CD4-positive, alpha-beta memory T cell (primary cell): ENCODE measurements at places on chromosomes 6 and 20. TPM values are rescaled to one million over a fixed set of nuclear protein-coding genes. Genes with fewer than 3 reads are reported as not detected.

Gene MYL9
- not detected for total RNA-seq

GRCh38 chr6:13427801-13428582 is 59.4 kb downstream of the GFOD1 start:
- peak; percentile 70 for DNase-seq

GRCh38 chr6:112040956-112041355 is 12.9 kb upstream of the CCN6 start:
- no peak for DNase-seq

DNA sequence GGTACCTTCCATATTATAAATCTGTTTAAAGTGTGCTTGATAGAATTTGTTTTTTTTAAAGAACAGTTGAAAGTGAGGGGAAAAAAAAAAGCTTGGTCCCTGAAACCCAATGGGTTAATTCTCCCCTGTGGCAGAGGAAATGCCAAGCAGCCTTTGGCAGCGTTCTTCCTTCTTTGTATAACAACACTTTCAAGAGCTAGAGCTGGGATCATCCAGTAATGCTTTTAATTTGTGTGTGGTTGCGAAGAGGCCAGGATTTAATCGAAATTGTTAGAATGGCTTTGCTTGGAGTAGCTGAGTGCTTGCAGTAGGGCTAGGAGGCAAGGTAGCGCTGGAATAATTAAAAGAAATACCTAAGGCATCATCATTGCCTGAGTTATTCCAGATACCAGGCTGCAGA is 692.0 kb downstream of the DHX35 start:
- no peak for DNase-seq

Gene TBXT
- total RNA-seq, result not detected

- DNase-seq, result no peak
These were observed 38.7 kb downstream of the RGS17 start for GRCh38 chr6:153092082-153093013.

- DNase-seq, result no peak
These were observed 103.9 kb downstream of the ESR1 start for GRCh38 chr6:151911401-151911800.

GRCh38 chr6:14025160-14025559 is 92.4 kb upstream of the CD83 start:
- DNase-seq, result no peak

DNA sequence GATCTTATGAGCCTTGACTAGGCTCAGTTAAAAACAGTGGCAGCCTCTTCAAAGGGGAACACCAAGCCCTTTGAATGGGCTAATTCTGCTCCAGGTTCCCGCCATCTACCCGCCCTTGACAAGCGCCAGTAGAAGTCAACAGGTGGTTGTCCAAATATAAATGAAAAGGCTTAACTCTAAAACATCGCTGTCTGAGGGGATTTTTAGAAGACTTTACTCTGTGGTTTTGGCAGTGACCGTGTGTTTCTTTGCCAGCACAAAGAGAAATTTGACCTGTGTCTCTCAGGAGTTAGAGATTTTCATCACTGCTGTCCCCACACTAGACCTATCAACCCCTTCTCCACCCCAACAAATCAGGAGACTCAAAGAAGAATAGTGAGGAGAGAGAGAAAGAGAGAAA is 19.8 kb upstream of the SIM1 start:
- DNase-seq, result no peak

GRCh38 chr6:149493761-149494320 is 9.0 kb upstream of the ZC3H12D start:
- DNase-seq, result no peak

GRCh38 chr20:56788041-56788670 is 159.1 kb downstream of the TFAP2C start:
- DNase-seq, result no peak

DNA sequence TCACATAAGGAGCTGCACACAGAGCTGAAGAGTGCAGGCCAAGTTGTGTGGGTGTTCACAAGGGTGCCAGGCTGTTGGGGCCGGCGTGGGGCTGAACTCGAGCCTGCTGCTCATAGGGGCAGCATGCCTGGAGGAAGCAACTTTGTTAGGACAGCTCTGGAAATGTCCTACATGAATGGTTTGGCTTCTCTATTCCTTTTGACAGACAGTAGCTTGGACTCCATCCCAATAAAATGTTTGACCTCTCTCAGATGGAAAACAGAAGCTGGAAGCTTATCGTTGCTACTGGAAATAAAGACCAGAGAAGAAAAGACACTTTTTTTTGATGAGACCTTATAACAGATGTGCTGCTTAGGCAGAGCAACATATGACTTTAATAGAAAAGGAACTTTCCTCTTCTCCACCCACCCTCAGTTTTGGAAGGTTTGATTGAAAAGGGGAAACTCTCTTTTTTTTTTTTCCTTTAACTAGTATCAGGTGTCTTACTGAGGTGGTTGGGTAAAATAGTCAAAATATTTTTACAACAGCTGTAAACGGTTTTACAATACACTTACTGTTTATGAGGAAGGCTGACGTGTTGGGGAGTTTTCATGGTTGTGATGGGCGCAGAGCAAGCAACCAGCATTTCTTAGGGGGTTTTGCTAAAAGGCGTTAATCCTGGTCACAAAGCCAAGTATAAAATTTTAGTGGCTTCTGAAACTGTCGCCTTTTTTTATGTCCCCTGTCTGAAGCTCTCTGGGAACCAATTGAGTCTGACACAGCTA is 80.7 kb upstream of the EEF1E1 start:
- DNase-seq, result no peak

- DNase-seq, result no peak
These were observed 811.5 kb upstream of the CITED2 start for GRCh38 chr6:140185991-140186390.

DNA sequence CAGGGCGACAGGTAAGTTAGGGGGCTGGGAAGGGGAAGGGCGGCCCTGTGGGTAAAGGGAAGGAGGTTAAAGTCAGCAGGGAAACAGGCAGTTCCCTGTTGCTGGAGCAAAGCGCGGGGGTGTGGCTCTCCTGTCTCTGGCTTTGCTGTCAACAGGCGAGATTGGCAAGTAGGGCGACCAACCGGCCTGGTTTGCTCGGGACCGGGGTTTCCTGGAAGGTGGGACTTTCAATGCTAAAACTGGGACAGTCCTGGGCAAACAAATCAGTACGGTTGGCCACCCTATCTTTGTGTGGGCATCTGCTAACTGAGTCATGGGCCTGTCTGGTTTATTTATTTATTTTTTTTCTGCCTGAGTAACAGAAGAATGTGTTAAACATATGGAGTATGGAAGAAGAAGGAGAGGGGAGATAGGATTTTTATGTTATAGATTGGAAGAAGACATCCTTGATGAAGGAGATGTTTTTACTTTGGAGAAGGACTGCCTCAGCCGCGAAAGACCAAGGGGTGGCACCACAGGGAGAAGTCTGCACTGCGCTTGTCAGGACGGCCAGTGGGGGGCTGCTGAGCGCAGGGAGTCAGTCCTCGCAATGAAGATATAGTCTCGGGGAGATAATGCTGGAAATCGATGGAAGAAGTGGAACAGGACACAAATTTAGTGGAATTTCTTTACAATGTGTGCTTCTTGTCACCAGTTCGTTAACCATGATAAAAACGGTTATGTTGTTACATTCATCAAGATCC is 43.4 kb upstream of the ESR1 start:
- no peak for DNase-seq

Gene EYS
- not detected for total RNA-seq

- no peak for DNase-seq
These were observed 39.6 kb downstream of the DUSP22 start for GRCh38 chr6:331622-332521.

Gene NTSR1
- 0.38 TPM for total RNA-seq

Gene FILIP1
- not detected for total RNA-seq

Gene OTOR
- not detected for total RNA-seq

DNA sequence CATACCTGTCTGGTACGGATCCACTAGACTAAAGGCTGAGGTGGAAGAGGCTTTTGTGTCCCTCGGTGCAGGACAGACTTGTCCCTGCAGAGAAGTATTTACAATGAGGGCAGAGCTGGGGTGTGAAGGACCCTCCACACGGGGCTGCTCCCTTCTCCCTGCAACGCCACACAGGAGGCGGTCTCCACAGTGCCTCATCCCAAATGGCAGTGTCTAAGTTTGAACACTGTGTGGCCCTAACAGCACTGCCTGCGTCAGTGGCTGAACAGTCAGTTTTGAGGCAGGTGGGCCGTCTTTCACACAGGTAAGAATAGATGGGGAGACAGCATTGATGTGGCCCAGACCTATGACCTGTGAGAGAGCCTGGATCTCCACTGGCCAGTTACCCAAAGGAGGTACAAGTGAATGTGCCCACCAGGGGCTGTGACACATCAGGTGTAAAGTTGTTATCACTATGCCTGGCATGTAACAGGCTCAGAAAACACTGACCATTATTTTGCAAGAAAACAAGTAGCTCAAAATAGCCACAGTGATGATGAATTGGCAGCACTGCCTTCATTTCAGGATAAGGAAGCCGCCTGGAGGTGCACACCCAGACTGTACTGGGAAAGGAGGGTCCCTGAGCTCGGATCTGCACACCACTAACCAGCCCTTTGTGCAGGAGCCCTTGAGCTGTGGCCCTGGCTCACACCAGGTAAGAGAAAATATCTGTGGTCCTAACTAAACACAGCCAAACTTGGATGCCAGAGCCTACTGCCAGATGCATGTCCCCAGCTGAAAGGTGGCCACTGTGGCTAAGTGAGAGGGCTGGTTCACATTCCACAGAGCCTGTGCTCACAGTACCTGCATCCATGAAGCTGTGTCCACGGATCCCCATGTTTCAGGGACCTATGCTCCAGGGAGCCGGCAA is 246.7 kb downstream of the DLL1 start:
- DNase-seq, result no peak

GRCh38 chr6:159939591-159940016 is 29.3 kb upstream of the IGF2R start:
- no peak for DNase-seq

Gene RNF182
- total RNA-seq, result not detected

Gene RUNX2
- 26.6 TPM for total RNA-seq
